ENCODE measurements at places on chromosomes 2 and 18.

DNA sequence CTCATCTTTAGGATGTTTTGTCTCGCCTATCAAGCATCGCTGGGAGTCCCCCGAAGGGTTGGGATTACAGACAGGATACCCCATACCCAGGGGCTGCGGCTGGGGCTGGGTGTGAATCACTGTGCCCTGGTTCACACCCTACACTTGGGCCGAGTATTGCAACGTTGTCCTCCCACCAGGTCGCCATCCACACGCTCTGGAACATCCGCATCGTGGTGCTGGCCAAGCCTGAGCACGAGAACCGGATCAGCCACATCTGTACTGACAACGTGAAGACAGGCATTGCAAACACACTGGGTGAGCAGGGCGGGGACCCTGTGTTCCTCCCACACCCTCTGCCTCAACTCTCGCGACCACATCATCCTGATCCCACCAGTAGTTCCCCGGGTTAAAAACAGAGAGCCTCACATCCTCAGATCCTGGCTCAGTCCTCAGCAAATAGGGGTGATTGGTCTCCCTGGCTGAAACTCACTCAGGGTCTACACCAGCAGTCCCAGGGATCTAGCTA lies 87.3 kb upstream of the ATG16L1 start:
- DNase-seq: no peak

DNA sequence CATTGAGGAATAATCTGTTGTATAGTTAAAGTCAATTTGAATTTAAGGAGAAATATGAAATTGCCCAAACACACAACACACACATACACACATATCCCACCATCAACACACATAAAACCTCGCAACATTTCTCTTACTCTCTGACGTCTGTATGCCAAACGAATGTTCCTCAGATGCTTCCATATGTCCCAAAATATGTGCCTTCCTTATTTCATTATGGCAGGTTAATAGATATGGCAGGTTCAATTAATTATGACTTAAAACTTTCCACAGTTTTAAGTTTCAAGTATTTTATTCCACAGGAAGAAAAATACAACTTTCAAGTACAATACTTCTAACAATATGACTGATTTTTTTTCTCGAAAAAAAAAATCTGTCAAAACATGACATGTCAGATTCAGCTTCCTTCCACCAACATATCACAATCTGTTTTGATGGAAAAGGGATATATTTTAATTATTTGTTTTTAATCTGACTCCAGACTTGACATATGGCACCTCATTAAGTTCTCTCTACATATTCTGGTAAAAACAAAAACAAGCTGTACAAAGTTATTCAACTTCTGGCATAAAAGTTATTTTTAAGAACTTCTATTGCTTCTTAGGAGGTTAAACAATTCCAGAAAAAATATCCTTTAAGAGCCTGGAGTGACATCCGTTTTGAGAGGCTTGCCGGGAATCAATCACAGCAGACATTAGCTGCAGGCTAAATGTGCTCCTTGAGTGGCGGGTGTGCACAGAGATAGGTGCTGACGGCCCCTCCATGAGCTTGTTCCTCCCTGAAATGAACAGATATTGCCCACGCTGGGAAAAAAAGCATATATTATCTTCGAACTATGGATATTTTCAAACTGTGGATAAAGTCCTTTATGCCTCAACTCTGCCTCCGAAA lies 812.7 kb downstream of the DCDC2C start:
- DNase-seq: no peak

- no peak for DNase-seq
Observed at GRCh38 chr2:96945014-96945413, 41.4 kb downstream of the FAM178B start.

DNA sequence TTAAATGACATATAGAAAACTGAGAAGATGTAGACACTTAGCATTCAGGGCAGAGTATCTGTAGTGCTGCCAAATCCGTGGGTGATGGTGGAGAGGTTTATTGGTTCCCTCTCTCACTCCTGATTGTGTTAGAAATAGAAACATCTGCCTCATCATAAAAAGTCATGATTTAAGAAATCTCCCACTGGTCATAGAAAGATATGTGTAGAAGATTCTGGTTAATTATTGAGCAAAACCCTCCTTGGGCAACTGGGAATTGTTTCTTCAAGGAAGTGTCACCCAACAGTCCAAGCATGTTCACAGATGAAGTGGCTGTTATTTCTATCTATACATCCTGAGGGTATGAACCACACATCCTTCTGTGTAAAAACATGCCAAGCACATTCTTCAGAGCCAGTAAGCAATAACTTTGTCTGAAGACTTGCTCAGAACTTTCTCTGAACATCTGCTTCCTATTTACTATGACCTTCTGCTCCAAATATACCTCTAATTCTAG lies 33.6 kb upstream of the CHRNA1 start:
- no peak for DNase-seq

DNA sequence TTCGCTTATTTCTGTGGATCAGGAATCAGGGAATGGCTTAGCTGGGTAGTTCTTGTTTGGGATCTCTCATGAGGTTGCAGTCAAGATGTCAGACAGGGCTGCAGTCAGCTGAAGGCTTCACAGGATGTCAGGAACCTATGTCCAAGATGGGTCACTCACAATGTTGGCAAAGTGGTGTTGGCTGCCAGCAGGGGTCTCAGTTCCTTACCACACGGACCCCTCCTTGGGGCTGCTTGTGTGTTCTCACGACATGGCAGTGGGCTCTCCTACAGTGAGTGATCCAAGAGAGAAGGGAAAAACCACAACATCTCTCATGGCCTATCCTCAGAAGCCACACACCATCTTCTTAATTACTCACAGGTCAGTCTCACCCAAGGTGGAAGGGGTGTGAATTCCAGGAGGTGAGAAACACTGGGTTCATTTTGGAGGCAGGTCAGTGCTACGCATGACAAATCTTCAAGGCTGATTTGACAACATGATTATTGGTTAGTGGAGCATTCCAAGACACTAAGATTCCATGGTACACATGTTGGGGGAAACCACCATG lies 1.3 kb upstream of the ANTXR1 start:
- no peak for DNase-seq

GRCh38 chr18:60215432-60215831 lies 157.1 kb downstream of the MC4R start:
- no peak for DNase-seq

DNA sequence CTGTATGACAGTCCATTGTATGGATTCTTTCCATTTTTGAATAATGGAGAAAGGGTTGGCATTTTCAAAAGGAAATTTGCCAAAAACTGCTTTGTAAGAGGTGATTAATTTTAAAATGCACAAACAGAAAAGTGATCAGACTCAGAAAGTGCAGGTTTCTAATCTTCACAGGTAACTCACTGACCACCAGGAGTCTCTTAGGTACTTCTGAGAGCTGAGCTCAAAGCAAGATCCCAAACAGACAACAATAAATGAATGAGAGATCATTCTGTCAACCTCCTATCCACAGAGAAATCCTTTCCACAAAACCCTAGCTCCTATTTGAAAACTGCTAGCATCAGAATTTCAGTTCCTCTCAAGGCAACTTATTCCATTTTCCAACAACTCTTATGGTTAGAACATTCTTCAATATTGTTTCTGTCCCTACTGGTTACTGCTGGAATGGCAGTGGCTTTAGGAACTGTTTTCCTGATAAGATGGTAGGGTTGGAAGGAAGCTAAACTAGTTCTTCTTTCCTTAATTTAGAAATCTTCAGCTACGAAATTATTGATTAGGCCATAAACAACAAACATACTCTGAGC lies 20.6 kb upstream of the HAAO start:
- DNase-seq: no peak

DNA sequence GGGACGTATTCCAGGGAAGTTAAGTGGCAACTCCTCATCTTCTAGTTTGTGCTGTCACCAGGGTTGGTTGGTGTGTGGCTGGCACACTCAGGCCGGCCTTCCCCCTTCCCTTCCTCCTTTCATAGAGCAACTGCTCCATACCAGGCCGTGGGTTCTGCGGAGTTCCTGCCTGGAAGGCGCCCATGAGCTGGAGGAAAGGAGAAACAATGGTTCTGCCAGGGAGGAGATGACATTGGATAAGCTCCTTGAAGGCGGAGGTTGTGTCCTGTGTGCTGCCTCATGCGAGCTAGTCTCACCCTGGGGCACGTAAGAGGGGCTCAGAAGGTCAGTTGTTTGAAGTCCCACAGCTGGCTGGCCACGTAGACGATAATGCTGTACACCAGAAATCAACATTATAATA lies 19.2 kb downstream of the ASAP2 start:
- no peak for DNase-seq

- DNase-seq: no peak
Observed at GRCh38 chr2:241035142-241035817, 36.9 kb downstream of the SNED1 start.

- DNase-seq: peak; percentile 54
Observed at GRCh38 chr18:35386600-35387100, 9.5 kb upstream of the ZNF396 start.
